ENCODE measurements at places on chromosomes 16 and 17.

DNA sequence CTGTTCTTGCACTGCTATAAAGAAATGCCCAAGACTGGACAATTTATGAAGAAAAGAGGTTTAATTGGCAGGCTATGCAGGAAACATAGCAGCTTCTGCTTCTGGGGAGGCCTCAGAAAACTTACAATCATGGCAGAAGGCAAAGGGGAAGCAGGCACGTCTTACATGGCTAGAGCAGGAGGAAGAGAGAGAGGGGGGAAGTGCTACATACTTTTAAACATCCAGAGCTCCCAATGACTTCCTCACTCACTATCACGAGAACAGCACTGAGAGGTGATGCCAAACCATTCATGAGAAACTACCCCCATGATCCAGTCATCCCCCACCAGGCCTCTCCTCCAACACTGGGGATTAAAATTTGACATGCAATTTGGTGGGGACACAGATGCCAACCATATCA, 13.3 kb downstream of the WFIKKN2 start:
- DNase-seq: no peak

DNA sequence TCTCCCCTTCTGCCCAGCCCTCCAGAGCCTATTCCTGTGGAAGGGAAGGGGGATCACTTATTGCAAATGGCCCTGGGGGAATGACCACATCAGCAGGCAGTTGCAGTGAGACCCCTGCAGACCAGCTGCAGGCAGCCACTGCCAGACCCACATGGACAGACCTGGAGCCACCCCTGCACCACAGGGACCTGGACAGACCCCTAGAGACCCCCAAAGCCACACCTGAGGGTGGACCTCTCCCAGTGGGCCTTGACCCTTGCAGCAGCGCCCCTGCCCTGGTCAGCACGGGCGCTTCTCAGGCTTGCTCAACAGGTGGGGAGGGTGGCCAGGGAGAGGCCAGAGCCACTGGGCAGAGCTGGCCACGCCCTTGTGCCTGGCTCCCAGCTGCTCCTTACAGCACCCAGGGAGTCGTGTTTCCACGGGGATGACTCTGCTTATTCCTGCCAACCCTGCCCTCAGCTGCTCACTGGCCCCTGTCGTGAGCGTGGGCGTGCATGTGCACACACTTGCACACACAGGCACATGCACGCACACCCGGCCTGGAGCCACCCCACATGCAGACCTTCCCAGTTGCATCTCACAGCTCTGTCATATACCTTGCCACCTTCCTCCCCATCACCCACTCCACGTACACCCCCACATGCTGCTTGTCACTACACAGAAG, 1.3 kb upstream of the SCN4A start:
- no peak for DNase-seq

DNA sequence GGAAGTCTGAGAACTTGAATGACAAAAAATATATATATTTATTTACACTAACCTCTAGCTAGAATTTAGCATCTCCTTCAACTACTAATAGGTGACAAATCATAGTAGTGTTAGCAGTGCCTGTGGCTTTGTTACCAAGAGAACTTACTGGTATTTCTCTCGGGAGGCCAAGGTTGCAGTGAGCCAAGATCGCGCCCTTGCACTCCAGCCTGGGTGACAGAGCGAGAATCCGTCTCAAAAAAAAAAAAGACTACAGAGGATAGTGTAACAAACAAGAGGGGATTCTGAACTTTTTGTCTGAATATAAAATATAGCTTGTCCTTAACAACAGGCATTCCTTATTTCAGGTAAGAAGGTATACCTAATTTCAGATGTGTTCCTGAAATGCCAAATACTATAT, 1.3 kb upstream of the SUZ12 start:
- DNase-seq: no peak

- no peak for DNase-seq
These were observed 28.4 kb downstream of the UBALD1 start for GRCh38 chr16:4586291-4586690.

- DNase-seq: no peak
These were observed 74.7 kb upstream of the GNAO1 start for GRCh38 chr16:56116577-56116964.

DNA sequence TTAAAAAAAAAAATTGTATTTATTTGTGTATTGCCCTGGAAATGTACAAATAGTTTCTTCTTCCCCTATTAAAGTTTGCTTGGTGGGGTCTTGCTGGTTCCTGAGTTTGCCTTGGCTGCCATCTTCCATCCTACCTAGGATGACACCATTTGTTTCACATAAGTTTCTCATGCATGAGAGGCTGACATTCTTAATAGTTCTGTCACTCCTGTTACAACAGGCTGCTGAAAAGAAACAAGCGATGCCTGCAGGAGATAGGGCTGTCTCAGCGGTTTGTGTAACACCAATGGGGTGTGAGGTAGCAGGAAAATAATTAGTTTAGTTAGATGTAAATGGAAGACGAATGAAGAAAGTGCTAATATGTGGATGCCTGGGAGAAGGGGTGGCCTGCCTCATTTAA, 1000.9 kb upstream of the RBFOX1 start:
- no peak for DNase-seq

GRCh38 chr17:45345554-45346215, 28.9 kb upstream of the MAP3K14 start:
- DNase-seq: peak; percentile 69

GRCh38 chr17:28524476-28525424, 18.6 kb downstream of the FOXN1 start:
- peak; percentile 67 for DNase-seq

- no peak for DNase-seq
These were observed 52.3 kb downstream of the MGAT5B start for GRCh38 chr17:76920364-76921139.

DNA sequence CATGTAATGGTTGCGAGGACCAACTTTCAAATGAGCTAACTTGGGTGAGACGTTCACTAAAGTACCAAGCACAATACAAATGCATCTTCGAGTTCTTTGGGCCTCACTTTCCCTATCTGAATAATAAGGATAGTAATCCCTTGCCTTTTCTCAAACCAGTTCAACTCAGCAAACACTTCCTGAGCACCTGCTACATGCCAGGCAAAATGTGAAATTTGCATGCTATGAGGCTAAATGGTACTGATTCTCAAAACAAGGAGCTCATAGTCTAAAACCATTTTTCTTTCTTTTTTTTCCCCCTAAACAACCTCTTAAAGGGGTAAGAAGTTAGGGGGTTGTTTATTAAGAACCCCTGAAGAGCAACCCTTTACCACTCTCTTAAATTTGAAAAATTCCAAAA, 101.4 kb upstream of the HLF start:
- DNase-seq: no peak

DNA sequence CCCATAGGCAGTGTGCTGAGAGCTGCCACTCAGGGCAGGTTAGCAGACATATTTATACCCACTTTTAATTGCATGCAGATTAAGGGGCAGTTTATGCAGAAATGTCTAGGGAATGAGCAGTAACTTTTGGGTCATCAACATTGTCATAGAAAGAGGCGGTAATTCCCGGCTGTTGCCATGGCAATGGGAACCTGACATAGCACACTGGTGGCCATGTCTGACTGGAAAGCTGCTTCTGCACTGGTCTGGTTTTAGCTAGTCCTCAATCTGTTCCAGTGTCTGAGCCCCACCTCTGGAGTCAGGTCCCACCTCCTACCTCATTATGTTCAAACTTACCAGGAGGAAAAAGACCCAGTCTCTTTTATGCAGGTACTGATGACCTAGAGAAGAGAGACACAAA, 31.5 kb upstream of the TNRC6C start:
- DNase-seq: no peak

- DNase-seq: no peak
These were observed 1.3 kb downstream of the RAB37 start for GRCh38 chr17:74738051-74738996.

DNA sequence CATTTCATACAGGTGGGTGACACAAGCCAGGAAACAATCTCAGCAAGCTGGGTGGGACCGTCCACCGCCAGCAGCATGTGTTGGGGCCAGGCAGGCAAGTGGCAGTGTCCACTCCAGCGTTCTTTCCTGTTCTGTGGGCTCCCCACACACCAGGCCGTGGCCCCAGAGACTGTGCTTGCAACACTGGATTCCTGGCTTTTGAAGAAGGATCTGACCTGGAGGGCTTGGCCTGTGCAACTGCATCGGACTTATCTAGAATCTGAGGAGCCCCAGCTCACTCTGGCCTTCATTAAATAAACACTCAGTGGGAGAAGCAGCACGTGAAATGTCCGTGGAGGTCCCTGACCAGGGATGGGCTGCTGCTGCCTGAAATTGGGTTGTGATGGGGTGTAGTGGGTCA, 3.2 kb downstream of the KSR1 start:
- DNase-seq: peak; percentile 24

DNA sequence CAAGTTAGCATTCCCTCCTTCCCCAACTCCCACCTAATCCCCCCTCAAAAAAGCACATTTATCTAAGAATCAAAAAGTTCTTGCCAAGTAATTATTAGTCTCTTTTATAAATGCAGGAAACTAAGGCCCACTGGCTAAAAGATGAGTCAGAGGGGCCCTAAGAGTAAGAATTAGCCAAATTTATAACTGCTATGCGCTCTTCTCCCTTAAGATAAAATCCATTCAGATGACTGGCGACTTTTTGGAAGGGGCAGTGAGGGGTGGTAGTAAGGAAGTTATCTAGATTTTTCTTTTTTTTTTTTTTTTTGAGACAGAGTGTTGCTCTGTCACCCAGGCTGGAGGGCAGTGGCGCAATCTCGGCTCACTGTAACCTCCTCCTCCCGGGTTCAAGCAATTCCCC, 17.1 kb downstream of the ZNF652 start:
- DNase-seq: no peak

- no peak for DNase-seq
These were observed 23.1 kb downstream of the ATP2C2 start for GRCh38 chr16:84391151-84392030.

DNA sequence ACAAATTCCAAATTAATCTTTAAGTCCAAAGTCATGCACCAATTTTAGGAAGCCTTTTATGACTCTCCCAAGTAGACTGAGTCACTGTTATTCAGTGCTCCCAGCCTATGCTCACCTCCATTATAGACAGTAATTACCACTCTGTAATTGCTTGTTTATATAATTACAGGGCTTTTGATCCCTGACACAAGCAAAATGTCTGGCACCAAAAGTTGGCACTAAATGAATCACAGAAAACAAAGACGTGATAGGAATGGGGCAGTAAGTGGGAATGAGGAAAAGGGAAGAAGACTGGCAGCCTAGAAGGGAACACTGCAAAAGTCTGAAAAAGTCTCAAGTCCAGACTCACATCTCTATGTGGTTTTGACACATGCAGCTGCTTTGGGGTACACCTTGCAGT, 94.1 kb downstream of the SLC39A11 start:
- DNase-seq: no peak

- peak; percentile 24 for DNase-seq
These were observed 373.4 kb downstream of the CNTNAP4 start for GRCh38 chr16:76650582-76650981.

Measured in mesenchymal stem cell (in vitro differentiated cells and primary cell).